Activated T-cell treated with anti-CD3 and anti-CD28 coated beads, Interleukin-2, amount 50 U/mL, for 1 hour (primary cell): ENCODE measurements at places on chromosomes 4 and X.
A peak's percentile ranks its signal among the peaks of the same experiment; 100 is the strongest.

DNA sequence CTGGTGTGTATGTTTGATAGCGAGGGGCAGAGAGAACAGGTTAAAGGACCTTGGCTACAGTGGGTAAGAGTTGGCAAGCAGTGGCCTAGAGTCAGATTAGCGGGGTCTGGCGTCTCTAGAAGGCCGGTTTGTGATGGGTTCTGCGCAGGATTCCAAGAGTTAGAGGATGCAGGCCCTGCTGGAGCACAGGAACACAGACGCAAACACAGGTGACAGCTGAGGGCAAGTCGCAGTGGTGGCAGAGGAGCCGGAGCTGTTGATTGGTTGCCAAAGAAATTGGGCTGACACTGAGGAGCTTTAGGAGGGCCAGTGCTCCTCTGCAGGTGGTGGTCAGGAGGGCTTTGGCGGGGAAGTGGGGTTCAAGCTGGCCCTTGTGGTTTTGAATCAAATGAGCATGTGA, 3.8 kb downstream of the TADA2B start:
- DNase-seq: no peak

DNA sequence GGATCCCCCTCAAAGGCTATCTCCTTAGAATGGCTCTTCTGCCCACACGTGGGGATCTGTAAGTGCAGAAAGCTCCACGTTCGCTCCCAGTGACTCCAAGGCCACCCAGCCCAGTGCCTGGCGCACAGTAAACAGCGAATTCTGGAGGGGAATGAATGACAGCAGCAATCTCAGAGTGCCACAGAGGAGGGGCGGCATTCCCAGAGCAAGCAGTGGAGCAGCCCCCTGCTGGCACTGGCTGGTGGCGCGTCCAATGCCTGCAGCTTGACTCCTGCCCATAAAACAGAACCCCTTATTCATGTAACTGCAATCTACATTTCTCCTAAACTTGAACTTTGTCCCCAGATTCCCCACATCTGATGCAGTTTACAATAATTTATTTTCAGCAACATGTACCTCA, 6.9 kb upstream of the HELT start:
- DNase-seq: peak; percentile 39

GRCh38 chr4:163269166-163269565, 63.2 kb downstream of the NPY1R start:
- no peak for DNase-seq

DNA sequence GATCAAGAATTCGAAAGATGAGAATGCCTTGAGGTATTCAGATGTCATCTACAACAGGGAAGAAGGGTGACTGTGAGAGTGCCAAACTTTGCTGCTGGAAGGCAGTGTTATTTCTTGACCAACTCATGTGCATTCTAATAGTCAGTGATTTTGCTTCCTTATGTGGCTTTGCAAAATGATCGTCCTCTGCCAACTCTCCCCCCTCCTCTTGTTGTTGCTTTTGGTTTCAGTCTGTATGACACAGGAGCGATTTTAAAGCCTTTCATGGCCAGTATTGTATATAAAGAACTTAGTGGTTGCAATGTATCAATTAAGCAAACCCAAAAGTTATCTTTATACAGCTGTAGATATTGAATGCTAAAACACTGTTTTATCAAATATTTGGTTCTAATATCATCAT, 379.1 kb downstream of the IL1RAPL1 start:
- DNase-seq: no peak

DNA sequence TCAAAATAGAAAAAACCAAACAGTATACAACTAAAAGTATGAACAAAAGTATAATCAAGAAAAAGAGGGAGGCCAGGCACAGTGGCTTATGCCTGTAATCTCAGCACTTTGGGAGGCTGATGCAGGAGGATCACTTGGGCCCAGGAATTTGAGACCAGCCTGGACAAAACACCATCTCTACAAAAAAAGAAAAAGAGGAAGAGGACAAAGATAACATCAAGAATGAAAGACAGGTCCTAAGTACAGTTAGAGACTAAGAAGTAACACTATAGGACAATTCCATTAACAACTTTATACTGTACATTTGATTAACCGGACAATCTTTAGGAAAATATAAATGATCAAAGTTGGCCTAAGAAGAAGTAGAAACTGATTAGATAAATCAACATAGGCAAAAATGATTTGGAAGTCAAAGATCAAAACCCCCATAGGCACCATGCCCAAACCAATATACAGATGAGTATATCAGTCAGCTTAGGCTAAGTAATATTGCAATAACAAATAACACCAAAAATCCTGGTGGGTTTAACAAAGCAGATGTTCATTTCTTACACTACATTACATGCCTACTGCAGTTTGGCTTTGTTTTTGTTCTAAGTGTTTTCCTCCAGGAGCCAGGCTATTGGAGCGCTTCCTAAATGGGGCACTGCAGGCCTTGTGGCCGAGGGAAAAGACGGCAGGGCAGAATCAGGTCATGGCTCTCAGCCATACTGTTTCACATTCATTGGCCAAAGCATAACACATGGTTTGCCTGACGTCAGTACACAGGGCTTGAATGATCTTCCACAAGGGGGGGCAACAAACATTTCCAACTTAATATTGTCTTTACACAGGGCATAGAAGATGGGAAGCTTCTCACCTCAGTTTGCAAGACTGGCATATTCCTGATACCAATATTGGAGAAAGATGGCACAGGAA, 42.2 kb upstream of the HGFAC start:
- DNase-seq: no peak

DNA sequence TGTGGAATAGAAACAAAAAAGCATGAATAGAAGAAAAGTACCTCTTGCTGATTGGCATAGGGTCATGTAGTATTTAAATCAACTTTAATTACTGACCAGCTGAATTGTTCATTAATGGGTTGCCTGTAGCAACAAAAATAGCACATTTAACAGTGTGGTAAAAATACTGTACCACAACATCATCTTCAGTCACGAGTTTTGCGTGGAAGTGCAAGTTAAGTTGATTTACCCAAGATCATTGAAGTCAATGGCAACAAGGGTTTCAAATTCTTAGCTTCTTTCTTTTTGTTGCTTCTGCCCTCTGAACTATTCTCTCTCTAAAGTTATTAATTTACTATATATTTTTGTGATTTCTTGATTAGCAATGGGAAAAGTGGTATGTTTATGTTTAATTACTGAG, 526.6 kb downstream of the C4orf33 start:
- DNase-seq: no peak

- DNase-seq: no peak
Measured at GRCh38 chr4:28834120-28834519, 1886.0 kb upstream of the PCDH7 start.

DNA sequence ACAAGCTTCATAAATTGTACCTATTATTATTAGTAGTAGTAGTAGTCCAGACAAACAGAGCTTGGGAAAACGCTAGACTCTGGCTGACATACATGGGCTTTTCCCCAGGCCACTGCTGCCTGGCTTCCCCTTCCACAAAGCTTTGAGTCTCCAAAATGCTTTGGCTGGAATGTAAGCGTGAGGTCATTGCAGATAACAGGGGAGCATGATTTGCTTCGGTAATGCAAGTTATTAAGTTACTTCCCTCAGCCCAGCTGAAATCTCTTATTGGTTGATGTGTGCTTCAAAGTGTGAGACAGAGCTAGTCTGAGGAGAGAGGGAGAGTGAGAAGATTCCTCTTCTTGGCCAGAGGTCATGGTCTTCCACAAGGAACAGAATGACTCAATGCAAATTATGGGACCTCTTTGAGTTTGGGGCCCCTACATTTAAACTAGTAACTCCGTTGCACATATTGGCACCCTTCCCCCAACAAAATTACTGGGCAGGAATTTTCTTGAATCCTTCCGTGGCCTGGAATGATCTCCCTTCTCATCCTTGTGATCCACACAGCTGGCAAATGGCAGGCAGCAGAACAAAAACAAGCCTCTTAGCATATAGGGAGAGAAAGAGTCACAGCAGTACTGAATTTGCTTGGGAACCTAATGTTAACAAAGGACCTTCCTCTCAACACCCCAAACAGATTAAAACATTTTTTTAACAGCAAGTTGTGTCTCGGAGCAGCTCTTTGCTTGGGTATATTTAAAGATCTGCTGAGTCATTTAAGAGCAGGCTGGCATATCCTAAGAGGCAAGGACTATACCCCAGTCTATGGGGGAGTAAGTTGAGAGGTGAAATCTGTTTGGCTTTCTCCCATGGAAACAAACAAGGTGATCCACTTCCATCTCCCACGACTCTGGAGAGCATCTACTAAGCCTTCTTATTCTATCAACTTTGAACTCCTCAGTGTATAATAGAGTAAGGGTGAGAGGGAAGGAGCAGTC, 19.9 kb downstream of the AR start:
- DNase-seq: no peak

DNA sequence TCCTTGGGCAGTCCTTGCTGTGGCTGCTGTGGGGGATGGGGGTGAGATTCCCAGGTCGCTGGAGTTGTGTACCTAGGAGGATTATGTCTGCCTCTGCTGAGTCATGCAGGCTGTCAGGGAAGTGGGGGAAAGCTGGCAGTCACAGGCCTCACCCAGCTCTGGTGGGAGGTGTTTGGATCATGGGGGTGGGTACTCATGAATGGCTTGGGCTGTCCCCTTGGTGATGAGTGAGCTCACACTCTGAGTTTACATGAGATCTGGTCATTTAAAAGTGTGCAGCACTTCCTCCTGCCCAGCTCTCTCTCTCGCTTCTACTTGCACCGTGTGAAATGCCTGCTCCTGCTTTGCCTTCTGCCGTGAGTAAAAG, 24.6 kb upstream of the PDLIM3 start:
- DNase-seq: no peak

DNA sequence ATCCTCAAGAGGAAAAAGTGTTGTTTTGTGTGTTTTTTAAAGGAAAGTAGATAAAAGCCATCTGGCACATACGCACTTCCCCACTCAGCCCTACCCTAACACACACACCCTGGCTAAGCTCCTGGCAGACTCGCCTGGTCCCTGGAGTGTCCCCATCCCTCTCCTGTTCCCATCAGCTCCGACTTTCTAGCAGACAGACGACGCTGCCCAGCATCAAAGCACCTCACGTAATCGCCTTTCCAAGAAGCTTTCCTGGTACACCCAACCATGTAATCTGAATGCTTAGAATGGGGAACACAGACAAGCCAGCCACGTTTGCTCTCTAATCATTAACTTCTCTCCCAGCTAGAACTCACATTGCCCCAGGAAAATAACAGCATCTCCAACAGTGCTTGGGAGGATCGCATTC, 116.2 kb downstream of the AFAP1 start:
- no peak for DNase-seq

- no peak for DNase-seq
Measured at GRCh38 chr4:6225469-6225868, 25.1 kb upstream of the JAKMIP1 start.

- DNase-seq: no peak
Measured at GRCh38 chr4:8348071-8348470, 78.5 kb downstream of the HTRA3 start.

GRCh38 chr4:16442296-16442695, 216.0 kb upstream of the TAPT1 start:
- DNase-seq: no peak

- no peak for DNase-seq
Measured at GRCh38 chr4:176043838-176044588, 21.6 kb upstream of the WDR17 start.

DNA sequence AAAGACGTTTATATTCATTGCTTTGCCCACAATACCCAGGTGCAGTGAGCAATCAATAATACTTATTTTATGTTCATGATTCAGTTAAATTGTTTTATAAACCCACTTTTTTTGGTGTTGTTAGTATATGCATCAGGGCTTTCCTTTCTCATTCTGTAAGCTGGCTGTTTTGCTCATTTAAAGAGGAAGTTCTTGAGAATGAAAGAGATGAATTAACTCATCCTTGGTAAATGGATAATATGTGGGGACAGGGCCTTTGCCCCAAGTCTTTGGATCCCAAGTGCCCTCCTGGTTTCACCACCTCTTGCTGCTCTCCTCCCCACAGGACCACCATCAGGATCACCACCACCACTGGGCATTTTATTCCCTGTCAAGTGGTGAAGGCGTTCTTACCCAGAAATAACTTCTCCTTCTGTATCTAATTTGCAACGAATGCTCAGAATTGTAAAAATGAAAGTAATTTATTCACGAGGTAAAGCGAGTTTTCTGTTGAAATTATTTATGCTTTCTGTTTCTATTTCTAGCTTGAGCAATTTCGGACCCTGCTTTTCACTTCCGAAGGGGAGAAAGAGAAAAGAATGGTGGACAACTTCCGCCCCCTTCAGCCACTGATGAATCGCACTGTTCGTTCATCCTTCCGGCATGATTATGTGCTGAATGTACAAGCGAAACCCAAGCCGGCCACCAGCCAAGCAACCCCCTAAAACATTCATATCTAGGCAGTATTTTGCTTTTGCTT, 8.2 kb upstream of the ZRSR2 start:
- no peak for DNase-seq

DNA sequence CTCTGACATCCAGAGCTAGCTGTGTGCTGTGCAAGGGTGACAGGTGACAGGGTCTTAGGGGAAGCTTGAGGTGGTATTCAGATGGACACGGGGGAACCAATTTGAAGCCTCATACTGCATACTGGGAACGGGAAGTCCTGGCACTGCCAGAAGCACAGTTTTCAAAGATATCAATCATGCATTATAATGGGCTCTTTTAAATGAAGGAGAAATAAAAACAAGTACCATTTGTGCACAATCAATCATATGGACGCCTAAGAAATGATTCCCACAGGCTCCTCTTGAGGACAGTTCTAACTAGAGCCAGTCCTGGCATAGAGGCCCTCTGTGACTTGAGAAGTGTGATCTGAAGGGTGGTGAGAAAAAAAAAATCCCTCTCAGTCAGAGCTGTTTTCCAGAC, 50.9 kb downstream of the TSC22D3 start:
- no peak for DNase-seq

GRCh38 chr4:129131343-129131742, 35.4 kb downstream of the C4orf33 start:
- DNase-seq: no peak

- no peak for DNase-seq
Measured at GRCh38 chr4:26891054-26891453, 30.4 kb downstream of the STIM2 start.

- no peak for DNase-seq
Measured at GRCh38 chr4:87499403-87500091, 29.6 kb downstream of the SPARCL1 start.

DNA sequence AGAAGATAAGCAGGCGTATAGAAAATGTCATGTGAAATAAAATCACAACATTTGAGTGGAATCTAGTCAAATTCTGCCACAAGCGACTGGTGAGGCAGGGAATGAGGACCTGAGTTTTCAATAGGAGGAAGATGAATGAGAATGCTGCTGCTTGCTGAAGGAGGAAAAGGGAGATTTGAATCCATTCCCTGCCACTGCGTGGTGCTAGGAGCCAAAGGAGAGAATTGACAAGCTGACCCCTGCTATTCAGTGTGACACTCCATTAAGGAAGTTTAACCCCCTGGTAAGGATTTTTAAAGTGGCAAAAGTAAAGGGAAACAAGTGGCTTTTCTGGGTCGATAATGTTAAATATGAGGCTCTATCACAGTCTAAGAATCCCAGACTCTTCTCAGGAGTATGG, 314.0 kb downstream of the NAF1 start:
- DNase-seq: no peak

DNA sequence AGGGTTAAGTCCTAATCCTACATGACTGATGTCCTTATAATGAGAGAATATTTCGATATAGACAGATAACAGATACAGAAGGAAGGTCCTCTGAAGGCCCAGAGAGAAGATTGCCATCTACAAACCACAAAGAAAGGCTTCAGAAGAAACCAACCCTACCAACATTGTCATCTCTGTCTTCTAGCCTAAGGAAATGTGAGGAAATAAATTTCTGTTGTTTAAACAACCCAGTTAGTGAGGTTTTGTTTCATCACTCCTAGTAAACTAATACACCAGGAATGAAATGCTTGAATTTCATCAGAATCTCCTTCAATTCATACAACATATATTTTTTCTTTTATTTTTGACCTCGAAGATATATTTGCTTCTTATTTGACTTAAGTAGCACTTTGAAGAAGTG, 1527.8 kb downstream of the STIM2 start:
- DNase-seq: no peak
